ENCODE measurements at places on chromosomes 2 and 18.

GRCh38 chr2:43710866-43711265 is 34.6 kb upstream of the C1GALT1C1L start:
- DNase-seq, result no peak

- peak; percentile 70 for DNase-seq
Measured at GRCh38 chr2:166375736-166376487, at the start of gene SCN9A. Gene SCN9A (minus strand): TSS chr2:166375944. CDS start chr2:166311756, 64,188 bp downstream.

DNA sequence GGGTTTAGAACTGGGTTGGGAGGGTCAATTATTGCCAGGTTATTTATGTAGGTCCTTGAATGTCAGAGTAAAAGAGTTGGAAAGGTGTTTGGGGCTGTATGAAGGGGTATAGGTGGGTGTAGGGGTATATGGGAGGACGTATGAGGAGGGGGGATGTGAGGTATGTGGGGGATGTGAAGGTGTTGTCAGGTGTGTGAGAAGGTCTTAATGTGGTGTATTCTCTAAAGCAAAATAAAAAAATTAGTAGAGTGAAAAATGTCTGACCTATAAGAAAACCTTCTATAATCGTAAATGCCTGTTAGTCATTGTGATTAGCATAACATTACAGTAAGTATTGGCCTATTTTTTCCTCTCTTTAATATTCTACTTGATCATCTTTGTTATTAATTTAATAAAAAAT is 25.1 kb downstream of the ACVR2A start:
- DNase-seq, result no peak

DNA sequence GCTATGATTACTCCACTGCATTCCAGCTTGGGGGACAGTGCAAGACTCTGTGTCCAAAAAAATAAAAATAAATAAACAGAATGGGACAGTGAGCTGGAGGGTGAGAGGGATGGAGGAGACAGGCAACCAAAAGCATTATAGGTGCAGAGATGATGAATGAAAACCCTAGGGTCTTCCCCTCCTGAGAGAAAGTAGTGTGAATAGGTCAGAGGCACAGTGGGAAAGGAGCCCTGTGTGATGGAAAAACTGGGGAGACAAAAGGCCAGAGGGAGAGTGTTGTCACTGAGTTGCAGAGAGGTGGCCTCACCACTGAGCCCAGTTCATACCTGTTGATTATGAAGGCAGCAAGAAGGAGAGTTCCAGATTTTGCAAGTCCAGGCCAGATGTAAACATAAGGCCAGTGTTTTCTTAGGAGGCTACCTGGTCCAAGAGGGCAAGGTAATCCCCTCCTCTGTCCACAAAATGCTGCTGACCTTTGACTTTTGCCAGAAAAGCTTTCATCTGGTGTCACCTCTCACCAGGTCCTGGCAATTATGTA is 17.6 kb upstream of the AGFG1 start:
- DNase-seq, result no peak

DNA sequence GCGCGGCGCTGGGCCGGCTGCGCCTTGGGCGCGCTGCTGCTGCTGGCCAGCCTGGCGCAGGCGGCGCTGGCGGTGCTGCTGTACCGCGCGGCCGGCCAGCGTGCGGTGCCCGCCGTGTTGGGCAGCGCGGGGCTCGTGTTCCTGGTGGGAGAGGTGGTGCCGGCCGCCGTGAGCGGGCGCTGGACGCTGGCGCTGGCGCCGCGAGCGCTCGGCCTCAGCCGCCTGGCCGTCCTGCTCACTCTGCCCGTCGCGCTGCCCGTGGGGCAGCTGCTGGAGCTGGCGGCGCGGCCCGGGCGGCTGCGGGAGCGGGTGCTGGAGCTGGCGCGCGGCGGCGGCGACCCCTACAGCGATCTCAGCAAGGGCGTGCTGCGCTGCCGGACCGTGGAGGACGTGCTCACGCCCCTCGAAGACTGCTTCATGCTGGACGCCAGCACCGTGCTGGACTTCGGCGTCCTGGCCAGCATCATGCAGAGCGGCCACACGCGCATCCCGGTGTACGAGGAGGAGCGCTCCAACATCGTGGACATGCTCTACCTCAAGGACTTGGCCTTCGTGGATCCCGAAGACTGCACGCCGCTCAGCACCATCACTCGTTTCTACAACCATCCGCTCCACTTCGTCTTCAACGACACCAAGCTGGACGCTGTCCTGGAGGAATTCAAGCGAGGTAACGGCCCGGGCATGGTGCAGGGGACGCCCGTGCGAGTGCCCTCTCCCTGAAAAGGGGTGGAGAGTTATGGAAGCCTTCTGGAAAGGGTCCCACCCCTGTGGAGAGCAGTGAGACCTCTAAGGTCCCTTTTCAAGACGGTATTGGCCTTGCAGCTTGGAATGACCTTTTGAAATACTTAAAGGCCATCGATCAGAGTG is 1.0 kb downstream of the CNNM3 start:
- DNase-seq, result peak; percentile 39

DNA sequence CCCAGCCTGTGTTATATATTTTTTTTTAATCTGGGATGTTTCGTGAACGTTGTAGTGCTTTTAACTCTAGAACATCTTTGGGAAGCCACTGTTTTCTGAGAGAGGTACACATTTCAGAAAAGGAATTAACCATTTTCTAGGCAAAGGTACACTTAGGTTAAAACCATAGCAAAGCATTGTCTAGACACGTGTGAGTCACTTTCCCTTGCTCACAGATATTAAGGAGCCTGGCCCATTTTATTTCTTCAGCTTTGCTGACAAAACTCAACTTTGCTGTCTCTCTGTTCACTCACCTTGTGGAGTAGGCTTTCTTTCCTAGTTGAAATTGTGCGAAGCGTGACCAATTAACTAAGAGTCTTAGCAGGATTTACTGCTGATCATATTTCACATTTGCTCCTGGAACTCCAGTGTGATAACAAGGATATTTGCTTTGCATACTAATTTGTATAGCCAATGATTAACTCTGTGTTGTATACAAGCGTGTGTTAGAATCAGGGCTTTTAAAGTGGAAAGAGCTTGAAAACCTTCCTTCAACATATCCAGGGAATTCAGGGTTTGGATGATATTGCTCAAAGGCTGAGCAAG is 215.0 kb upstream of the AGAP1 start:
- DNase-seq, result peak; percentile 64

DNA sequence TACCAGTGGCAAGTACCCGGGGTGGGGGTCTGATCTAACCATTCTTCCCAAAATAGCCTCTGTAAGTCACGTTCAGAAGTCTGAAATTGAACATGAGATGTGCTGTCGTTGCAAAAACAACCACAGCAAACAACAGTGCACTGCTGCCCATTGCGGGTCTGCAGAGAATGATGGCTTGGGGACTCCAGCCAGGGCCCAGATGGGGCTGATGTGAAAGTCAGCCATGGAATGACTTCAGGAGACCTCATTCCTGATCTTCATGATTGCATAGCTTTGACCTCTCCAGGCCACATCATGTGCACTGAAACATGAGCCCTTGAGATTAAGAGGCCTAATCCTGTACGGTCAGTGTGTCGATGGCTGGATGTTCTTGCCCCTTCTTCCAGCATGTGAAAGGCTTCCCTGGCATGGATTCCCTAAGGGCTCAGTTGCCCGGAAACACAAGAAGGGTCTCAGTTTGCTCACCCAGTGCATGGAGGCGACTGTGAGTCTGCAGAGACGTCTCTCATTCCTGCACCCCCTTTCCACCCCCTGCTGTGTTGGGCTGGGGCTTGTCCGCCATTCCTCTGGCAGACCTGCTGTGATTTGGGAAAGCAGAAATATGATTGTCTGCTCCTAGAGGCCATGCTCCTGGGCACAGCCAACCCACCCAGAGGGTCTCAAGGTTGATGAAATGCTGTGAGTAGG is 191.6 kb downstream of the SEPTIN10 start:
- DNase-seq, result no peak

DNA sequence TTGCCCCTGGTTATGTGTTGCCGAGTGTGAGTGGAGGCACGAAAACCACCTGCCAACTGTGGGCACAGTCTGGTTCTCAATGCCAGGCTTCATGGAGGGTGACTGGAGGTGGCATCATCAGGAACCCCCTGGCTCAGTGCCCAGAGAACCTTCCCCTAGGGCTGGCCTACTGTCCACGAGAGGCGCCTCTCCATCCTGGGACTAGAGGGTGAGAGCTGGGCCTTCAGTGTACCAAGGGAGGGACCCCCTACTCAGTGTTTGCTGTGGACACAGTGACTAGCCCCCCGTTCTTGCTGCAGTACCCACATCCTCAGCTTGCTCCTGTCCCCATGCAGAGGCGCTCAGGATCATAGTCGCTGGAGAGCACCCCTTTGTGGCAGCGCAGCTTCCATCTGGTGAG is 202.6 kb downstream of the HDAC4 start:
- no peak for DNase-seq

- DNase-seq, result no peak
Measured at GRCh38 chr2:28751956-28752630, 463 bp downstream of the PPP1CB start.

- DNase-seq, result no peak
Measured at GRCh38 chr2:46506131-46506706, 26.9 kb downstream of the TMEM247 start.

DNA sequence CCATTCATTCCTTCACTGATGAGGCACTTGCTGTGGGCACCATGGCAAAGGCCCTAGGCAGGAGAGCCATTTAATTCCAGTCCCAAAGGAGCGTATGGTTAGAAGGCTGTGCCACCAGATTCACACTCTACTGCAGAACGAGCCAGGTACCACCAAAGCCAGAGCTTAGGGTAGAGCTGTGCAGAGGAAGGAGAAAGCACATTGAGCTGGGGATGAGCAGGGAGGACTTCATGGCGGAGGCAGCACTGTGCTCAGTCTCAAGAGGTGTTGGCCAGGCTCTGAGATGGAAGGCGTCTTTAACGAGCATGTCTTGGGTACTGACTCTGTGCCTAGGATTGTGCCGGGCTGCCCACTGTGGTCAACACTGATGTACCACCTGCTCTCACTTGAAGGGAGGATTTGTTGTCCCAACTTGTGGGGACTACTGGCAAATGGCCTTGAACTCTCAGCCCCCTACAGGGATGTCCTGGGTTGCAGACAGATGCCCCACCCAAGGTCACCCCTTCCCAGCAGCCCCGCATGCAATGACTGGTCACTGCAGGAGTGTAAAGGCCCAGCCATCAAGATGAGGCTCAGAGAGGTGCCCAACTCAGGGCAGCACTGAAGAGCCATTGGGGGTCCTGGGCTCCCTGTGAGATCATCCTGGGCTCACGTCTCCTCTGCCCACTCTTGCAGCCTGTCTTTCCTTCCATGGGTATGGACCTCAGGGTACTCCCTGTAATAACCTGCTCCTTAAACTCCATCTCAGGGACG is 251.4 kb downstream of the GLI2 start:
- no peak for DNase-seq

DNA sequence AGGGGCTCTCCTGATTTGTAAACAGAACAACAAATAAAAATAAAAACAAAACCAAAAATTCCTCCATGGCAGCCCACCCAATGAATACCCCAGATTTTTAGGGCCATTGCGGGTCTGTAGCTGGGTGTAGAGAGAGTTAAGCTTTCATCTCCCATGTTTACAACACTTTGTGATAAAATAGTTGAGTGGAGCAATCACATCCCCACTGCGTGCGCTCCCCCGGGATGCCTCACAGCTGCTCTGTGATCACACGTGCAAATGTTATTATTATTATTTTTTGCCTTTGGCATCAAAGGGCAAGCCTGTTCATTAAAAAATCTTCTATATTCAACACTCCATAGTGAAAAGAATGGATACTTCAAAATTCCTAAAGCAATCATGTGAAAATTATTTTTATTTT is 118.0 kb downstream of the MBP start:
- DNase-seq, result no peak

GRCh38 chr2:201906777-201907562 is 100.6 kb downstream of the CDK15 start:
- no peak for DNase-seq

DNA sequence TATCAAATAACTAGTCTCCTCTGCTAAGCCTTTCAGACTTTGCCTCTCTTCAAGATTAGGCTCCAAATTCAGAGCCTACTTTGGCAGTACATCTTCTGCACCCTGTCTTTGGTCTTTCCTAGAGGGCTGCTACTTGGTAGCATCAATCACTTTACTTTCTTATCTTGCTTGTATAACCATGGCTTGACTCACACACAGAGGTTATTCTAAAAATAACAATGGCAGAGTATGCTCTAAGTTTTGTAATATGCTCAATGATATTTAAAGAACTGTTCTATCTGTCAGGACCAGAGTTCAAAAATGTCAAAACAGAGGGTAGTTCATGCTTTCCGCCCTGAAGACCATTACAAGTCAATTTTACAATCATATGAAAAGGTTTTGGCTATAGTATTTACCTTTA is 27.7 kb downstream of the THOC1 start:
- DNase-seq, result no peak

DNA sequence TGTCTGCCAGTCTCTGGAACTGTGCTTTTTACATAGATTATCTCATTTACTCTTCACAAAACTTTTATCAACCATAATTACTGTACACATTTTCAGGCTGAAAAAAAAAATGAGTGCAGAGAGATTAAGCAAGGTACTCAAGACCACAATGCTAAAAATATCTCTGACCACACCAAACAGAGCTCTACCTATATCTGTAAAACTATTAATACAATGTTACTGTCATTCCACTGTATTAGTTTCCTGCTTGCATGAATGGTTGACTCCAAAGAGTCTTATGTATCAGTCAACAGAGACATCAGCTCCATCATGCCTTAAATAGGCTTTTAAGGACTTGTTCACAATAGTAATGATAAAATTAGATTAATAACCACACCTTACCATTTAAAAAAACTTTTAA is 134.7 kb upstream of the CCDC150 start:
- DNase-seq, result no peak

- DNase-seq, result peak; percentile 58
Measured at GRCh38 chr18:35178260-35178659, 62.6 kb upstream of the ZNF397 start.

- DNase-seq, result no peak
Measured at GRCh38 chr2:233079953-233080835, 20.1 kb downstream of the INPP5D start.

DNA sequence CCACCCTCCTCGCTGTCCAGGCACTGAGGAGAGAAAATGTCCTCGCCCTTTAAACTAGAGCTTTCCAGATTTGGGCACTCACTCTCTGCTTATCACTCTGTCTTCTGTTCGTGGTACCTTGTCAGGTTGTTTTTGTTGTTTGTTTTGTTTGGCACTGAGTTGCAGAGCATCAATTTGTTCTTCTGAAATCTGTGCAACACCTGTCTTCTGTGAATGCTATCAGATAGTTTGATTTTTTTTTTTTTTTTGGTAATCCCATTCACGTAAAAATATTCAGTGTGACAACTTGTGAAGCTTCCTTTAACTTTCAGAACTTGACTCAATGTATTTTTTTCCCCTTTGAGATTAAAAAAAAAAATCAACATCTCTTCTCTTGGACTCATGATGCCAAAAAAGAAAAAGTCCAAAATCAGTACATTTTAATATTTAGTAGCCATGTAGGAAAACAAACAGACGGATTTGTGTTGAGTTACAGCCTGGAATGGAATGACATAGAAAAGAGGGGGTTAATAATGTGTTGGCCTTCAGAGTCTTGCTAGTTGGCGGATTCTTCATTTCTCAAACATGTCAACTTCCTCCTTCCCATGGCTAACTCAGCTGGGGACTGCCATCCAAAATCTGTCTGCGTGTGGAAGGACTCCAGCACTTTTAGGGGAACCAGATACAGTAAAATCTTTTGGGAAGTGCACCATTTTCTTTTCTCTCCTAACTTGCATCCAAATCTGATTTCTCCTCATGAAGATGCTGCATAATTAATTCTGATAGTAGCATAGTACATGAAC is 1.6 kb downstream of the TMEM178A start:
- no peak for DNase-seq

- DNase-seq, result no peak
Measured at GRCh38 chr2:164323978-164324377, 297.3 kb downstream of the GRB14 start.

- DNase-seq, result peak; percentile 59
Measured at GRCh38 chr2:111522231-111522768, 361.7 kb downstream of the ANAPC1 start.

Data from cardiac fibroblast (primary cell).